ENCODE measurements at places on chromosomes 6 and 20. TPM values are rescaled to one million over a fixed set of nuclear protein-coding genes. Genes with fewer than 3 reads are reported as not detected.

DNA sequence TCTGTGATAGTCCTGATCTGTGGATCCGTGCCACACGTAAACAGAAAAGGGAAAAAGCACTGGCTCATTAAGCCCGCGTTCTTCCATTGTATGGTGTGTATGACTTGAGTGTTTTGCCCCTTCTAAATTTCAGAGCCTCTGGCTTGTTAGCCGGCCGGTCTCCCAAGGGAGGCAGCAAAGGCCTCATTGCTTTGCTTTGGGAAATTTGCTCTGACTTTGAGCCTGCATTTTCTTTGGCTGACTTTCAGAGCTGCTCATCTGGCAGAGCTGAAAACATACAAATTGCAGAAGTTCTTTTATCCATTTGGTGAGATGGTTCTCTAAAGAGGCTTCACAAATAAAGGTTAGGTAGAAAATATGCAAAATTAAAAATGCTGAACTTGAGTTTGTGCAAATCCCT lies 123.0 kb downstream of the UTRN start:
- no peak for DNase-seq

GRCh38 chr6:137722749-137723272 lies 144.2 kb upstream of the TNFAIP3 start:
- no peak for DNase-seq

DNA sequence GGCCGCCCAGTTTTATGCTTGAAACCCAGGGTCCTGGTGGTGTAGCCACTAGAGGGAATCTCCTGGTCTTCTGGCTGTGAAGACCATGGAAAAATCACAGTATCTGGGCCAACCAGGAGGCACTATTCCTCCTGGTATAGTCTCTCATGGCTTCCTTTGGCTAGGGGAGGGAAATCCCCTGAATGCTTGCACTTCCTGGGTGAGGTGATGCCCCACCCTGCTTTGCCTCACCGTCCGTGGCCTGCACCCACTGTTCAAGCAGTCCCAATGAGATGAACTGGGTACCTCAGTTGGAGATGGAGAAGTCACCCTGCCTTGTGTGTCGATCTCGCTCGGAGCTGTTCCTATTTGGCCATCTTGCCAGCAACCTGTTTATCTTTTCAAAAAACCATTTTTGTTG lies 10.1 kb upstream of the ZNF337 start:
- no peak for DNase-seq

GRCh38 chr6:112562301-112563231 lies 215.4 kb downstream of the RFPL4B start:
- DNase-seq = no peak

The PTPRT gene
- 1.8 TPM for total RNA-seq

GRCh38 chr6:150915880-150916265 lies 50.4 kb downstream of the MTHFD1L start:
- no peak for DNase-seq

DNA sequence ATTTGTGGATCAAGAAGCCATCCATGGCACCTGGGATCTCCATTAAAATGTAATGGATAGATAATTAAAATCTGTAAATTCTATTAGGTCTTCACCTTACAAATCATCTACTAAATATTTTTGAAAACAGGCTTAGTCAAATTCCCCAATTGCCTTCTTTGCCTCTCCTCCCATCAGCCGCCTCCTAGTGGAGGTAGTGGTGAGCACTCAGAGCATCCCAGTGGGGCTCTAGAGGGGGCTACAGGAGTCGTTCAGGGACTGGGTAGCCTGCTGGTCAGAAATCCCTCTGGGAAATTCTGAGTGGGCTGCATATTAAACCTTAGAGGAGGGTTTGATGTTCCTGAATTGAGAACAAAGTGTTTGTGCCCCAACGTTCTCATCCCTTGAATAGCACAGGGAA lies 20.8 kb upstream of the PAX1 start:
- no peak for DNase-seq

GRCh38 chr6:69985180-69985579 lies 118.8 kb downstream of the COL19A1 start:
- no peak for DNase-seq

GRCh38 chr6:10019851-10020250 lies 395.0 kb downstream of the TFAP2A start:
- no peak for DNase-seq

GRCh38 chr6:137076277-137077068 lies 31.7 kb upstream of the IL20RA start:
- DNase-seq = peak; percentile 74
